ENCODE measurements at places on chromosomes 6 and 20. TPM values are rescaled to one million over a fixed set of nuclear protein-coding genes. Genes with fewer than 3 reads are reported as not detected.

ULBP1 gene
- polyA plus RNA-seq = 1.9 TPM

CDH22 gene
- polyA plus RNA-seq = not detected

DNA sequence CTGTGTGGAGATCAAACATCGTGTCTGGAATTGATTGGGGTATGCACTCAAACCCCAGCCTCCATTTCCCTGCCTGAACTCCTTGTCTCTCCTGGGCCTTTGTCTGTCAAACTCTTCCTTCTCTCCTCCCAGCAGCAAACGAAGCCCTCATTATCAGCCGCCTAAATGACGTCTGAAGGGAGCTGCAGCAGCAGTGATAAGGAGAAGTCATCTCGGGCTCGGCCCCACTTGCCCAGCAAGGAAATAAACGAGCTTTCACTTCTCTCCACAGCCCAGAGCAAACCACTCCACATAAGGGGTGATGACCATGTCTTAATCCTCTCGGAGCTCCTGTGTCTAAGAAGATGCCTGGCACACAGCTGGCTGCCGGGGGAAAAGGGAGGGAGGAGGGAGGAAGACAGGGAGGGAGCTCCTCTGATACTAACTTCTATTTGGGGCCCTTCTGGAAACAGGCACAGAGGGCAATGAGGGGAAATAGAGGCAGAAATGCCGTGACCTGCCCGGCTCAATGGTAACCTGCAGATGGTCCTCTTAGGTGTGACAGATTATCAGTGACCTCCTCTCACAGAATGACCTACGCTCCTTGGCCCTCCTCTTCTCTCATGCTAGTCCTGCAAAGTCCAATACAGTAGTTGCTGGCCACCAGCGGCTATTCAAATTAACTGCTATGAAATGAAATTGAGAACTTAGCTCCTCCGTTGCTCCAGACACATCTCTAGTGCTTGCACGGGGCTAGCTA is 100.4 kb downstream of the PXDC1 start:
- no peak for DNase-seq

- DNase-seq = no peak
Observed at GRCh38 chr20:13800728-13801134, 15.9 kb downstream of the NDUFAF5 start.

C4A gene
- 10.9 TPM for polyA plus RNA-seq

- no peak for DNase-seq
Observed at GRCh38 chr6:128422200-128422599, 98.2 kb downstream of the PTPRK start.

GRCh38 chr20:3887876-3888620 is 1.1 kb upstream of the PANK2 start:
- DNase-seq = no peak

DNA sequence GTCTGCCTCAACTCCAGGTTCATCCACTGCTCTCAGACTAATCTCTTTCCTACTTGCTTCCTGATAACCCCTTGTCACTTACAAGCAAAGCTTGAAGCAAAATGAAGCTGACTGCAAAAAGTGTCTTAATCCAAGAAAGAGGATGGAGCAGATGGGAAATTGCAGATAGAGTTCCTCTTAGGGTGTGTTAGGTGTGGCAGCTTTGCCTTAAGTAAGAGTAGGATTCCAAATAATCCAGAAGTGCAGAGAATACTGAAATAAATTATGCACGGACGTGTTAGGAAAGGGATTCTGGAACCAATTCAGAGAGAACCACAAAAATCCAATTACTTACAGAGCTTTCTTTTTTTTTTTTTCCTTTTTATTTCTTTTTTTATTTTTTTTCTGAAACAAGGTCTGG is 6.1 kb upstream of the RPL7L1 start:
- no peak for DNase-seq

FNDC1 gene
- 7.3 TPM for polyA plus RNA-seq

DNA sequence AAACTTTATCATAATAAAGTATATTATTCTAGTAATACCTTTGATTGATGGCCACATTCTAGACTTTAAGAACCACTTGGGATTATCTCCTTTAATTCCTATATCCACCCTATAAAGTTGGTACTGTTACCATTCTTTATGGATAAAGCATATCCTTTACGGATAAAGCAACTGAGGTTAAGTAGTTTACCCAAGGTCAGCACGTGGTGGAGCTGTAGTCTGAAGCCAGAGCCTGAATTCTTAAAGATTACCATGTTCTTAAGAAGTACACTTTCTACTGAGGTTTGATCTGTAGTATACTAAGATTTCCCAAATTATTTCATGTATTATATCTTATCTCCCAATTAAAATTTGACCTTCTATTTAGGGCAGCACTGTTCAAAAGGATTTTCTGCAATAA is 3.0 kb upstream of the NCOA7 start:
- DNase-seq = no peak

- DNase-seq = no peak
Observed at GRCh38 chr20:39954621-39955020, 734.4 kb downstream of the MAFB start.

DNA sequence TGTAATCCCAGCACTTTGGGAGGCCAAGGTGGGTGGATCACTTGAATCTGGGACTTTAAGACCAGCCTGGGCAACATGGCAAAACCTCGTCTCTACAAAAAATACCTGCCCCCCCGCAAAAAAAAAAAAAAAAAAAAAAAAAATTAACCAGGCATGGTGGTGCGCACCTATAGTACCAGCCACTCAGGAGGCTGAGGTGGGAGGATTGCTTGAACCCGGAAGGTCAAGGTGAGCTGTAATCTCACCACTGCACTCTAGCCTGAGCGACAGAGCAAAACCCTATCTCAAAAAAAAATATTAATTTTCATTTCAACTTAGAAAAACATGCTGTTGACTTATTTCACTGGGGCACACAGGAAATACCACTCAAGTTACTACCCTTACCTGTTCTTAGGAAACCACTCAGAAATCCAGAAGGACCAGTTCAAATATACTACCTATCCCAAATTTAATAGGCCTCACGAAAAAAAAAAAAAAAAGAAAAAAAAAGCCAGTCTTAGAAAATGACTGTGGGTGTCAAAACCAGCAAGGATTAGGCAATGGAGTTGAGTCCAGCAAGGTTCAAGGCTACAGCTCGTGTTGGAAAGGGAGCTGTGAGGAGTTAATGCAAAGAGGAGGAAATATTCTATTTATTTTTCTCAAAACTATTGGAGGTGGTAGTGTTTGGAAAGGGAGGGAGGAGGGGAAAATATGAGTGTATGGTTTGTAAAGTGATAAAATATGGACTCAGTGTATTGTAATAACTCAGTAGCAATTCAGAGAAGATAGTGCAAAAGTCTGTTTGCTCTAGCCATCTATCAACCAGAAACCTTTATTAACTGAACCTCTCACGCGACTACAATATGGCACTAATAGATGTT is 33.9 kb upstream of the PIM1 start:
- no peak for DNase-seq

MEP1A gene
- not detected for polyA plus RNA-seq
